ENCODE measurements at places on chromosomes 12 and 14.

DNA sequence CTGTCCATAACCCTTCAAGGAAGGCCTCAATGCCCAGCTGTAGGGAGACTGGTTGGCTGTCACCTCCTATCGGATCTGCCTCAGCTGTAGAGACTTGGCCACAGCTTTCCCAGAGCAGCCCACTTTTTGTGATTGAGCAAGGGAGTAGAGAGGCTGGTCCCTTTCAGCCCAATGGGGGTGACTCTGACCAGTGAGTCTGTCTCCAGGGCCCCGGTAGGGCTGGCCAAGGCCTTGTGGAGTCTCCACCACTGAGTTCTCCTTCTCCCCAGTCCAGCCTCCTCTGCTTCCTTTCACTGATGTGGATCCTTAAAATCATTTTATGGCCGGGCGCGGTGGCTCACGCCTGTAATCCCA, 14.5 kb upstream of the HPD start:
- no peak for DNase-seq

DNA sequence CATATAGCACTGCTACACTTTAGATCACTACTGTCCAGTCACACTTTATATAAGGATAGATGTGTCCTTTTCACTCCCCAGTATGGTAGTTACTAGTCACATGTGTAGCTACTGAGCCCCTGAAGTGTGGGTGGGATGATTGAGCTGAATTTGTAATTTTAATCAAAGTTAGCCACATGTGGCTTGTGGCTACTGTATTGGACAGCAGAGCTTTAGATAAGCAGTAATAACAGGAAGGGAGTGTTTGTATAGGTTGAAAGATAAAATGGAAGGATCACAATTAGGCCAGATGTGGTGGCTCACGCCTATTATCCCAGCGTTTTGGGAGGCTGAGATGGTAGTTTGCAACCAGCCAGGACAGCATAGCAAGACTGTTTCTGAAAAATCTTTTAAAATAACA, 23.5 kb downstream of the NAA30 start:
- DNase-seq: no peak

DNA sequence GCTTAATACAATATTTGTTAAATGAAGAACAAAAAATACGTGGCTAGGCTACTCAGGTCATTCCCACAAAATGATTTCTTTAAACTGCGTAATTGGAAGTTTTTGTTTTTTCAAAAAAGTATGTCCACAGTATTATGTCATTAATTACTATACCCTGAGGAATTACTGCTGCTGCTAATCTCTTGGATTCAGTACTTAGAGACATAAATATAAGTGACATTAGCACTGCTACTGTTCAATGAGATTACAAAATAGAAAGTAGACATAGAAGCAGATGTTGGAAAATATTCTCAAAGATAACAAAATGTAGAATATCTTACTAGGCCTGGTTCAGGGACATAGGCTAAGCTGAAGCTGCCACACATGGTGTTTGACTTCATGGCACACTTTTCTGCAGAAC, 36.3 kb downstream of the HMGA2 start:
- DNase-seq: no peak

- DNase-seq: peak; percentile 26
Measured at GRCh38 chr12:124740691-124741137, 123.0 kb downstream of the SCARB1 start.

- DNase-seq: peak; percentile 78
Measured at GRCh38 chr14:61456720-61457119, 135.3 kb downstream of the PRKCH start.

DNA sequence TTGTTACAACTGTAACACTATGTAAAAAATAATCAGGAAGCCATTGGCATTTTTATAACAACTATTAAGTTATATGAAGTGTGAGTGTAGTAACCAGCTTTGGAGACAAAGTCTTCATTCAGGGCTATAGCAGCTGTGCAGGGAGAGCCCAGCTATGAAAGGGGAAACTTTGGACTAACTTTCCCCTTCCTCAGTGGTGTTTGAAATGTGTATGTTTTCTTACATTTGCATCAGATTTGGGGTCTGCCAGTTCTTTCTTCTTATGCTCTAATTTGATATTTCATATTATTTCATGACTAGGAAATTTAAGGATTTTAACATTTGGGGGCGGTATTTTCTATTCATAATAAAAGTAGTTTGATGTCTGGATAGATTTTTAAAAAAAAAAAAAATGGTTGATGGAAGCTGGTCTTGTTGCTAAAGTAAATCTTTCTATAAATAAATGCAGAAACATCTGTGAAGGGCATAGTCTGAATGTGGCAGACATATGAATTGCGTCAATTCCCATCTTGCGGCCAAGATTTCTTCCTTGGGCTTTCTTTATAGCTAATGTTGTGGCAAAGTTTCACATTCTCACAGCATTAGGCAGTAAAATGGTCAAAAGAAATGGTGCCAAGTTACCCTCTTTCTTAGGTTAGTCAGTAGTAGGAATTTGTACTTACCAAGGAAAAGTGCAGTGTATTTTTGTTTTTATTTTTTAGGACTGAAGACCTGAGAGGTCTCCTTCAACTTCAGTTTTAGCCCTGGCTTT, 35.6 kb downstream of the RASSF8 start:
- no peak for DNase-seq

GRCh38 chr12:40194846-40195245, 30.0 kb upstream of the LRRK2 start:
- no peak for DNase-seq

DNA sequence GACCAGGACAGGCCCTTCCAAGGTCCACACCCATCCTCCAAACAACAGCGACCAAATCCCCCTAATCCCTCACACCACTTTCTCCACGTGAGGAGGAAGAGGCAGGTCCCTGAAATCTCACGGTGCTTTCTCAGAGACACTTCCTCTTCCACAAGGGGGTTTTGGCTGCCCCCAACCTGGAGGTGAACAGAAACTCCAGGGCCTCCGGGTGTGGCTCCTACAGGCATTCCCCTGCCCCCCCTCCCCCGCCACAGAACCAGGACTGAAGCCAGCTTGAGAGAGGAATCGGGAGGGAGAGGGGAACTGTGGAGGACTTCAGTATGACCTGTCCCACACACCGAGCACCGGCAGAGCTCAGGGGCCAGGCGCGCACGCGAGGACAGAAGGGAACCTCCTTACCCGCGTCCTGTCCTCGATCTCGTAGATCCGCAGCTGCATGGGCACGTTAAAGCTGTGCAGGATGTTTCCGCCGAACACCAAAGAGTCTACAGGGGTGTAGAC, 60.2 kb downstream of the KDM2B start:
- no peak for DNase-seq

DNA sequence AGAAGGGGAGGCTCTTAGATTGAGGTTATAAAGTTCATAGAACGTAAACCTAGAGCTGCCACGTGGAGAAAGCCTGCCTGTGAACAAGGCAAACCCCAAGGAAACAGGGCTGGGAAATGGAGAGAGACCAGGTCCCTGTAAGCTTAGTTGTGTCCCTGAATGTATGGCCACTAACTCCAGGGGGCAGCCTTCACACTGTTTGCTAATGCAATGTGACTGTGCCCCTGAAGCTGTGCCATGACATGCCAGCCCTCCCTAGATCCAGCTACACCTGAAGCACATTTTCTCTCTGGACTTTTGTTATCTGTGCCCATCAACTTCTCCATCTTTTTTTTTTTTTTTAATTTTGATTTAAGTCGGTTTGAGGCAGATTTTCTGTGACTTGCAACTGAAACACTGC, 60.6 kb upstream of the TMCC3 start:
- DNase-seq: peak; percentile 15

DNA sequence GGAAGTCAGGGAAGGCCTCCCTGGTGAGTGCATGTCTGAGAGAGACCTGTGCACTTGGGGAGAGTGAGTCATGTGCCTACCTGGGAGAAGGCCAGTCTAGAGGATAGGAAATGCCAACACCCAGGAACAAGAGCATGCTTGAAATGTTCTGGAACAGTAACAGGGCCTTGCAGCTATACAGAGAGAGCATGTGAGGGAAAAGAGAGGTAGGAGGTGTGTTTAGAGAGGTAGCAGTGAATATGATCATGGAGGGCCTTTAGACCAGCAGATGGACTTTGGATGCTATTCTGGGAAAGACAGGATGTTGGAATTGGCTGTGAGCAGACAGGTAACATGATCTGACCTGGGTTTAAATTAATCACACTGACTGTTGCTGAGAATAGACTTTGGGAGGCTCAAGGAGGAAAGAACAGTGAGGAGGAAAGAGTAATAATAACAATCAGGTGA, 1143.6 kb downstream of the FLRT2 start:
- no peak for DNase-seq

DNA sequence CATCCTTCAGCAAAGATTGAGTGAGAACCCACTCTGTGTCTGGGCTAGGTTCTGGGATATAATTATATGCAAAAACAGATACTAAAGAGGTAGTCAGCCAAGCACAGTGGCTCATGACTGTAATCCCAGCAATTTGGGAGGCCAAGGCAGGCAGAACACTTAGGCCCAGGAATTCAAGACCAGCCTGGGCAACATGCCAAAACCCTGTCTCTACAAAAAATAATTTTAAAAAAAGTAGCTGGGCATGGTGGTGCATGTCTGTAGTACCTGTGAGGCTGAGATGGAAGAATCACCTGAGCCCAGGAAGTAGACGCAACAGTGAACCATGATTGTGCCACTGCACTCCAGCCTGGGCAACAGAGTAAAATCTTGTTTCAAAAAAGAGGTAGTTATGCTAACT, 237.5 kb upstream of the HMGA2 start:
- no peak for DNase-seq

- no peak for DNase-seq
Measured at GRCh38 chr12:113521708-113522107, 50.0 kb upstream of the LHX5 start.

DNA sequence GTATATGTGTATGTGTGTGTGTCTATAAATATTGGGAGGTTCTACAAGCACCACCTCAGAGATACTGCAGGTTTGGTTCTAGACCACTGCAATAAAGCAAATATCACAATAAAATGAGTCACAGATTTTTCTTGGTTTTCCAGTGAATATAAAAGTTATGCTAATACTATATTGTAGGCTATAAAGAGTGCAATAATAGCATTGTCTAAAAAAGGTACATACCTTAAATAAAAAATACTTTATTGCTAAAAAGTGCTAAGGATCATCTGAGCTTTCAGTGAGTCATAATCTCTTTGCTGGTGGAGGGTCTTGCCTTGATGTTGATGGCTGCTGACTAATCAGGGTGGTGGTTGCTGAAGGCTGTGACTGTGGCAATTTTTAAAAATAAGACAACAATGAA, 111.1 kb downstream of the VEZT start:
- DNase-seq: no peak

DNA sequence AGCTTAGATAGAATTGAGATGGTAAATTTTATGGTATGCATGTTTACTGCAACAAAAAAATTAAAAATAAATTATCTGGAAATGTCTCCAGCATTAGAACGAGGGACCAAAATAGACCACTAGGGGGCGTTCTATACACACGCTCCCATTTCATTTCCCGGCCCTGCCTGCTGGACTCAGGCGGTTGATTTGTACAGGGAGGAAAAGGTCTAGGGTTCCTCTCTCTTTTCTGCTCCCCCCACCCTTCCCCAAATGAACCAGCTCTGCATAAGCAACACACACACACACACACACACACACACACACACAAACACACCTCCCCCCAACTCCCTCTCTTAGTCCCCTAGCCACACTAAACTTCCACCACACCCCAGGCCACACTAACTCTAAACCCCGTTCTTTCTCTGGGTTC, 7.8 kb upstream of the DTX1 start:
- peak; percentile 34 for DNase-seq

DNA sequence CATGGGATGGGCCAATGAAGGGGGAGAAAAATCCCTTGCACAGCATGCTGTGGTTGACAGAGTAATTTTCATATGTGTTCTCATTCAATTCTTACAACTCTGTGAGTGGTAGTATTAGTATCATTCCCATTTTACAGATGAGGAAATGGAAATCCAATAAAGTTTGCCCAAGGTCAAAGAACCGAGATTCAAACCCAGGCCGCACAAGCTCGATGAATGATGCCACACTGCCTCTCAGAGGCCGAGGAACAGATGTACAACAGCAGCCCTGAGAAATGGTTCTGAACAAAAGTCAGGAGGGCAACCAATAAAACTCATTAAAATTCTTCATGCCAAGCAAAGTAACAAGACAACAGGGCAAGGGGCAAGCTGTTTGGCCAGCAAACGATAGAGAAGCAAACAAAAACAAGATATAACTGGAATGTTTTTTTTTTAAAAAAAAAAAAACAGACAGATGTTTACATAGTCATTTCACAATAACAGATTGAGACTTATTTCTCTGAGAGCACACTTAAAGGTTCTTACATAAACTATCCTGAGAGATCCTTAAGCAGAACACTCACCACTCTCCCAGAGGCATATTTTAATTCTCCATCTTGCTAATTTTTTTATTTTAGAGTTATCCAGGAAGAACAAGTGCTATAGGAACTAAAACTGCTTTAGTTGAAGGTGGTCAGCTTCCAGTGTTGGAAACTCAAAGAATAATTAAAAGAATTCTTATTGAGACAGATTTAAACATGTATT, 85.8 kb downstream of the EXOC5 start:
- DNase-seq: no peak
